Activated CD4-positive, alpha-beta T cell treated with anti-CD3 and anti-CD28 coated beads, Interleukin-2, amount 50 U/mL, for 48 hours (primary cell): ENCODE measurements at places on chromosomes 7 and 10.

DNA sequence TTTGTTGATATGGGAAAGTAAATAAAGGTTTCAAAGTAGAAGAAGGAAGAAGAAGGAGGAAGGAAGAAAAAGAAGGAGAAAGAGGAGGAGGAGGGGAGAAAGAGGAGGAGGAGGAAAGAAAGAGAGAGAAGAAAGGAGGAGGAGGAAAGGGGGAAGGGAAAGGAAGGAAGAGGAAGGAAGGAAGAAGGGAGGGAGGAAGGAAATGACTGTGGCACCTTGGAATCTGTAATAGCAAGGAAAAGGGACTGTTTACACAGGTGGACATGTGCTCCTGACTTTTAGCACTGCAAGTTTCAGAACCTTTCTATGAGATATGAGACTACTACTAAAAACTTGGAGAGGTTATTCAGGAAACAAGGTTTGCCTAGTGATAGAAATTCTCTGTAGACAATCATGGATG is 153.2 kb downstream of the BTAF1 start:
- DNase-seq: no peak

GRCh38 chr10:76302961-76303630 is 871.7 kb downstream of the LRMDA start:
- no peak for DNase-seq

GRCh38 chr7:101922631-101923601 is 105.5 kb downstream of the CUX1 start:
- DNase-seq: no peak

- DNase-seq: no peak
These were observed 639.2 kb upstream of the POT1 start for GRCh38 chr7:125568799-125569198.

DNA sequence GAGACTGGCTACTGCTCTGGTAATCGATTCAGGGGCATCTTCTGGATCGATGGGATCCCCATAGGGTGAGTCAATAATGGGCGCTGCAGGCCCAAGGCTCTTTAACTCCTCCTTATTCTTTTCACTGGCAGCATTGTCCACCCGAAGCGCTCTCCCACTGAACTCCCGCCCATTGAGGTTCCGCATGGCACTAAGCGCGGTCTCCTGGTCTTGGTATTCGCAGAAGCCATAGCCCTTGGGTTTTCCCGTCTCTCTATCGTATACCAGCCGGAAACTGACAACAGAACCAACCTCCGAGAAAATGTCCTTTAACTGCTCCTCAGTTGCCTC is 285 bp downstream of the CSTF2T start:
- no peak for DNase-seq

- DNase-seq: no peak
These were observed 22.9 kb upstream of the AOC1 start for GRCh38 chr7:150829426-150829825.

- DNase-seq: no peak
These were observed 84.8 kb downstream of the PROSER2 start for GRCh38 chr10:11907914-11908313.

GRCh38 chr10:103703941-103704919 is 151.1 kb downstream of the SH3PXD2A start:
- DNase-seq: no peak

- no peak for DNase-seq
These were observed 39.0 kb downstream of the TAF3 start for GRCh38 chr10:7857262-7857661.

DNA sequence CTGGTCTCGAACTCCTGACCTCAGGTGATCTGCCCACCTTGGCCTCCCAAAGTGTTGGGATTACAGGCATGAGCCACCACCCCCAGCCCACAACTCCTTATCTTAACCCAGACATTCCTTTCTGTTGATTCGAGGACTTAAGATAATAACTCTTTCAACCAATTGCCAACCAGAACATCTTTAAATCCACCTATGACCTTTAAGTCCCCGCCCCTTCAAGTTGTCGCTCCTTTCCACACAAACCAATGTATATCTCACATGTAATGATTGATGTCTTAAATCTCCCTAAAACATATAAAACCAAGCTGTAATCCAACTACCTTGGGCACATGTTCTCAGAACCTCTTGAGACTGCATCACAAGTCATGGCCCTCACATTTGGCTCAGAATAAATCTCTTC is 7.8 kb upstream of the ANKRD2 start:
- no peak for DNase-seq

GRCh38 chr10:53771701-53772100 is 999.1 kb upstream of the MBL2 start:
- no peak for DNase-seq

- no peak for DNase-seq
These were observed 65.3 kb downstream of the LMBR1 start for GRCh38 chr7:156827587-156828203.

DNA sequence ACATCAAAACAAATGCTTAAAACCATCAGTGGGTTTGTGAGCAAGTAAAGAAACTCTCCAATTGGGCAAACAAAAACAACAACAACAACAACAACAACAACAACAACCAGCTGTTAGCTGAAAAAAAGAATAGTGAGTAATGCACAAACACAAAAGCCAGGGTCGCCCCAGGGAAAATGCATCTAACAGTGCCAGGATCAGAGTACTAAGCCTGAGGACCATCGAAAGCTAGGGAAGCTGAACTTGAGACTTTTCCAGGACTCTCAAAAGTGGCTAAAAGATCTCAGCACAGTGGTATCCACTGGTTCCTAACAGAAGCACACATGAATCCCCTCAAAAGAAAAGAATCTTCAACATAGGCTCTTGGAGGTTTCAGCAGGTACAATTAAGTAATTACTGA is 83.3 kb downstream of the CPXM2 start:
- no peak for DNase-seq

- DNase-seq: no peak
These were observed 23.8 kb upstream of the IFIT2 start for GRCh38 chr10:89278034-89278535.

GRCh38 chr7:53238021-53238605 is 202.7 kb downstream of the POM121L12 start:
- DNase-seq: no peak

DNA sequence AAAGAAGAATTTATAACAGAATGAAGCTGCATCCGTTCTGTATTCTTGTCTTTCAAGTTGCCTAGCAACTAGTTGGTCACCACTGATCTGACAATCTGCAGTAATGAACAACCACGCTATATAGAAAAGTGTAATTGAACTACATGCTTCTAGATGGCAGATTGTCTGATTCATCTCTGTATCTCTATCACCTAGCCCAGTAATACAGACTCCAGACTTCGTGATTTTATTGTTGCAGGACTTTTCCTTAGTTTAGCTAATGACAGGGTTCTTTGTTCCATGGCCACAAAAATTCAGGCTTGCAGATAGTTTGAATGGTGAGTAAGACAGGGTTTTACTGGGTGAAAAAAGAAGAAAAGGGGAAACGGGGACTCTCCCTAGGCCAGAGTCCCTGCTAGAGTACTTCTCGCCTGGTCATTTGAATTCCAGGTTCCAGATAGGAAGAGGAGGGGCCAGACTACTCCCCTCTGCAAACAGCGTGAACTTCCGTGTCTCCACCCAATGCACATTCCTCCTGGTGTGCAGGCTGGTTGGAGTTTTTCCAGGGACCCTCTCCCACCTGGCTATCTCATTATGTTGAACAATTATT is 45.9 kb downstream of the COL1A2 start:
- no peak for DNase-seq

GRCh38 chr10:29343607-29344038 is 54.8 kb downstream of the LYZL1 start:
- DNase-seq: no peak

GRCh38 chr7:158051776-158052175 is 535.8 kb downstream of the PTPRN2 start:
- DNase-seq: no peak

- DNase-seq: no peak
These were observed 105.7 kb downstream of the NEURL1 start for GRCh38 chr10:103599211-103599610.

GRCh38 chr10:119197921-119198320 is 9.4 kb upstream of the GRK5 start:
- DNase-seq: no peak

DNA sequence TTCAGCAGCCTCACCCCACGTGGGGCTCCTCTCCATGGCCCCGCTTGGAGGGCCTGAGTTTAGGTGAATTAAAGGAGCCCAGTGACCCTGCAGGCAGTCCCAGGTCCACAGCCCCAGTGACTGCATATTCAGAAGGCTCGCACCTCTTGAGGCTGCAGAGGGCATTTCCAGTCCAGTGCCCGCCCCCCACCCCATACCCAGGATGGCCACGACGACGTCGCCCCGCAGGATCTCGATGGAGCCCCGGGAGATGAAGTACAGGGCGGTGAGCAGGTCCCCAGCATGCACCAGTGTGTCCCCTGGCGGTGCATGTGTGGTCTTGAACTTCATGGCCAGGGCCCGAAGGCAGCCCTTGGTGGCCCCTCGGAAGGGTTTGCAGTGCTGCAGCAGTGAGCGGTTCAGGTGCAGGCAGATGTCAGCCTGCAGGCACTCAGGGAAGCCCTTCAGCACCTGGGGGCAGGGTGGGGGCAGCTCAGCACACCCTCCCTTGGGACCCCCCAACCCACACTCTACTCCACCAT is 28.1 kb downstream of the KCNH2 start:
- DNase-seq: no peak

DNA sequence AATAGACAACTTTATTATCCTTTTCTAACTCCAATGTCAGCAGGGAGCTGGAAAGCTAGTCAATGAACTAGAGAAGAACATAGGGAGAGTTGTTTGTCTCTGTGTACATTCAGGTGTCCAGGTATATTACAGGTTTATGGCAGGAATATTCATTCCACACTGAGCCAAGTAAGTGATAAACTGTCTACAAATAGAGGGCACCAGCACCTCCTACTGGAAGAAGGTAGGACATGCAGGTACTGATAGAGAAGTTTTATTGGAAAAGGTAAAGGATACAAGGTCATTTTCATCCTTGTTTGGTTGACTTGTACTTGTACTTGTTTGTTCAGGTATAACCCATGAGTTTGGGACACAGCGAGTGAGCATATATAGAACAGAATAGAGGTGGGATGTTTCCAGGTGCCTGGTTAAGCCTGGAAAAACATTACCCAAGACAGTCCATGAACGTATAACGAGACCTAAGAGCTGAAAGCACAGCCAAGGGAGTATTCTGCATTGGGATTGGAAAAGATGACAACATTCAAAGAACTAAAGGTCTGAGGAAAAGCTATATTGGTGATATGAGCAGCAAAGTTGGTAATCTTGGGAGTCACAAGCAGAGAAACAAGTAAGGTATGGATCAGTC is 61.4 kb upstream of the PPP1R3C start:
- no peak for DNase-seq

DNA sequence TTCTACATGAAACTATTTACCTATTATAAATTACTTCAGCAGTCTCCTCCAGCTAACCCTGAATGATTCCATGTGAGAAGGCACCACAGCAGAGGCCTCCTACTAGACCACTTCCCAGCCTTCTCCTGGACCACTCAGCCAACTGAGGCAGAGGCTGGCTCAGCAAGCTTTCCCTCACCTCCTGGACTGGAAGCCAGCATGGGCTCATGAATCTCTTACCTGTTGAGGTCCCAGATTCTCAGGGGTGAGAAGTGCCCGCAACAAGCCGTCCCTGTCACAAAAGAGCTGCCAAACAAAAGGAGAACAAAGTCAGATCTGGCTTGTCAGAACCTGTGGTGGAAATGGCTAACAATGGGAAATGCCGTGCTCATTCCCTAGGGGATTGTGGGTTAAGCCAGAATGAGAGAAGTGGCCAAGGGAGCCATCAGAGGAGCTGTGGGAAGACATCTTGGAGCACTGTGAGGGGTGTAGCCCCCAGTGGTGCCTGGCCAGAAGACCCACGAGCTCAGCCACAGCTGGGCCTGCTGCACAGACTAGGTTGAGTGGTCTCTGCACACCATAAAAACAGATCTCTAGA is 36.5 kb downstream of the DPCD start:
- DNase-seq: no peak

- DNase-seq: no peak
These were observed 73.7 kb downstream of the INPP5A start for GRCh38 chr10:132611026-132611910.

DNA sequence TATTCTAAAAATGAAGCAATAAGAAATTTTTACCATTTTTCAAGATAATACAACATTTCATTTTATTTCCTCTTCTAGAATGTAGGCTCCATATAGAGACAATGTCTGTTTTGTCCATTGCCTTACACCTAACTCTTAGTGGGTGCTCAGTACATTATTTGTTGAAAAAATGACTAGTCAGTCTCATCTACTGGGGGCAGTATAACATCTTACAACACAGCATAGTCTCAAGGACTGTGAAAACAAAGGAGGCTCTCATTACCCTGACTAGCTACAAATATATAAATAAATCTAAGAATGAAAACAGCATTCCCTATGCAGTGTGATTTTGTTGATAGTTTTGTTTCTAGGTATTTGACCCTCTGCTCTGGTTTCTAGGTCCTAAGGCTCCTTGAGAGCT is 11.6 kb downstream of the CRPPA start:
- no peak for DNase-seq

- DNase-seq: peak; percentile 39
These were observed 101.0 kb downstream of the HERPUD2 start for GRCh38 chr7:35593899-35594298.

GRCh38 chr7:132004529-132004928 is 448.1 kb upstream of the PODXL start:
- DNase-seq: no peak

DNA sequence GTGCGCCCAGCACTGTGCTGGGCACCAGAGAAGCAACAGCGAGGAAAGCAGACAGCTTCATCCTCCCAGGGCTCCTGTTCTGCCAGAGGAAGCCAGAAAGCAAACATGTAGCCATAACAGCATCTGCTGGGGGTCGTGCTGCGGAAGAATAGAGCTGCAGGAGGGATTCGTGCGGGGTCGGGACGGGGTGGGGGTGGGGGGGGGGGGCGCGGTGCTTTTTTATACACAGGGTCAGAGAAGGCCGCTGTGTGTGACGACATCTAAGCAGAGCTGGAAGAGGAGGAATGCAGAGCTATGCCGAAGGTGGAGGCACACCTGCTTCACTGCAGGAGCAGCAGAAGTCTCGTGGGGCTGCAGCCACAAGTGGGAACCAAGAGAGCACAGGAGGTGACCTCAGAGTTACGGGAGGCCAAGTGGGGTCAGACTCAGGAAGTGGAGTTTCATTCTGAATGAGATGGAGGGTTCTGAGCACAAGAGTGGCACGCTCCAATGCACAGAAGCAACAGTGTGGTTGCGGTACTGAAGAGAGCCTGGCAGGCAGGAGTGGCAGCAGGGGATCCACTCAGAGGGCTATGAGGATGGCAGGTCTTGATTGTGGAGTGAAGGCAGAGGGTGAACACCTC is 11.1 kb downstream of the PKD1L1 start:
- peak; percentile 42 for DNase-seq
